ENCODE measurements at places on chromosomes 5 and 9.

- no peak for DNase-seq
Observed at GRCh38 chr5:103525361-103525760, 37.2 kb downstream of the NUDT12 start.

GRCh38 chr5:98458004-98458403, 315.5 kb upstream of the RGMB start:
- DNase-seq = no peak

DNA sequence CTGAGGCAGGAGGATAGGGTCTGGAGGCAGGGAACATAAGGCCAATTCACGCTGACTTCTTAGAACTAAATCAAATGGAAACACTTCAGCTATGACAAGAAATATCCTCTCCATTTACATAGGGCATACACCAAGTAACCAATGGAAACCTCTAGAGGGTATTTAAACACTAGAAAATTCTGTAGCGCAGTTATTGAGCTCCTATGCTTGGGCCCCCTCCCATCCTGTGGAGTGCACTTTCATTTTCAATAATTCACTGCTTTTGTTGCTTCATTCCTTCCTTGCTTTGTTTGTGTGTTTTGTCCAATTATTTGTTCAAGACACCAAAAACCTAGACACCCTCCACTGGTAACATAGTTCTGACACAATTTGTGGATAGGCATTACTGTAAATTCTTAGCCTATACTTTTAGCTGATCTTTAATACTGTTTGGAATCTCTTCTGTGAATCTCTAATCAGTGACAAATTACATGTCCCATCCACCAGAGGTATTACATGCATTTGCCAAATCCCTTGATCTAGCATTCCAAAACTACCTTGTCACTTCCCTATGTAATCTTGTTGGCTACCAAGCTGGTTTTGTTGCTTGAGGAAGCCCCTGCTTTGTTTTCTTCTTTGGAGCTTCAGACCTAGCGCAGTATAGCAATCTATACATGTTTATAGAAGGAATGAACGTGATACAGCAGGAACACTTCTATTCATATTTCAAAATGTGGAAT, 61.6 kb downstream of the ST8SIA4 start:
- DNase-seq = no peak

DNA sequence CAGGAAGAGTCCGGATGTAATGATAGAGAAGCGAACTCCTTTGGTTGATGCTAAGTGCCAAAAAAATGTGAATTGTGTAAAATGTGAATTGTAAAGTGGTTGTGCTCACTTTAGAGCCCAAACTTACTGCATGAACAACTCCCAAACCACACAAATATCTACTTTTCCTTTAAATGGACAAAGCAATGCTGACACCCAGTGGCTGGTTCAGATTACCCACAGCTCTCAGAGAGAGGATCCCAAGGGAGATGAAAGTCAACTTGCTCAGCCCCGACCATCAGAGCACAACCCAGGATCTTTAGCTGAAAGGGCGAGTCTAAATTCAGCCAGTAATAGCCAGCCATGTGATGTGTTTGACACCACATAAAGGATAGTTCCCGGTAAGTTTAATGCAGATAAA, 133.7 kb downstream of the NMUR2 start:
- DNase-seq = no peak

- no peak for DNase-seq
Observed at GRCh38 chr9:89619019-89619418, 14.2 kb downstream of the GADD45G start.

DNA sequence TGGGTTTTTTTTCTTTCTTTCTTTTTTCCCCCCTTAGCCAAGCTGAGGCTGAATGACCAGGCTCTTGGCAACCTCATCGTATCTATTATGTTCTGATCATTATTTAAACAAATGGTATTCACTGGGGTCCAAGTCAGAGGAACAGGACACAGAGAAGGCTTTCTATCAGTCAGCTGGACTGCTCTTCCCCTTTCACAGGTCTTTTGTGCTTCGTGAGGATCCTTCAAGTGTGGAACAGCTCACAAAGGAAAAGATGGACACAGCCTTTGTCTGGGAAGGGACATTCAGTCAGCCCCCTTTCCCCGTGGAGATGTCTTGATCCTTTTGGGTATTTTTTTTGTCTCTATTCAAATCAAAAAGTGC, 54.2 kb upstream of the DPYSL3 start:
- no peak for DNase-seq

DNA sequence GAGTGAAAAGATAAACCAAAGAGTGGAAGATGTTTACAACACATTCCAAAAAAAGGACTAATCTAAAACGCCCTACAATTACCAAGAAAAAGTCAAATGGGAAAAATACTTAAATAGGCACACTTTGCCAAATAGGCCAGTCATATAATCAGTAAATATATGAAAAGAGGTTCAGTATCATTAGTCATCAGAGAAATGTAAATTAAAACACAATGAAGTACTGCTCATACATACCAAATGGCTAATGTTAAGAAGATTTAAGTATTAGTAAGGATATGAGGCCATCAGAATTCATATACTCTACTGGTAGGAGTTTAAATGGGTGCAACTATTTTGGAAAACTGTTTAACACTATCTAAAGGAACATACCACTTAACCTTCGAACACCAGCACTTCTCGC, 47.6 kb downstream of the ZDHHC21 start:
- DNase-seq = no peak

DNA sequence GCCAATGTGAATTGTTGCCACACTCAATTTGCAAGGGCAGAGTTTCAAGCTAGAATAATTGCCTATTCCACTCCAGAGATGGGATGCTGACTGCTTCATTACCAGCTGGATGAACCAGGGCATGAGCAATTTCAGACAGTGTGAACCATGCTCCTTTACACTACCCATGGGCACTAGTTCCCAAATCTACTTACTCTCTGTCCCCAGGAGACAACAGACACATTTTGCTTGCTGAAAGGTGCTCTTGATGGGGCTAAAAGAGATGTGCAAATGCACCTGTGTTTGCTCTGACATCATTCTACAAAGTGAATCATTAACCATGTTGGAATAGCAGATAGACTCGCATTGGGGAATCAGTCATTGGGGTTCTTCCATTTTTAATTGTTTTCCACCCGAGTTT, 522.3 kb upstream of the NUDT12 start:
- DNase-seq = no peak

GRCh38 chr5:28666110-28666509, 1627.7 kb upstream of the CDH9 start:
- no peak for DNase-seq

- peak; percentile 81 for DNase-seq
Observed at GRCh38 chr5:132294728-132295504, 722 bp downstream of the SLC22A4 start.

DNA sequence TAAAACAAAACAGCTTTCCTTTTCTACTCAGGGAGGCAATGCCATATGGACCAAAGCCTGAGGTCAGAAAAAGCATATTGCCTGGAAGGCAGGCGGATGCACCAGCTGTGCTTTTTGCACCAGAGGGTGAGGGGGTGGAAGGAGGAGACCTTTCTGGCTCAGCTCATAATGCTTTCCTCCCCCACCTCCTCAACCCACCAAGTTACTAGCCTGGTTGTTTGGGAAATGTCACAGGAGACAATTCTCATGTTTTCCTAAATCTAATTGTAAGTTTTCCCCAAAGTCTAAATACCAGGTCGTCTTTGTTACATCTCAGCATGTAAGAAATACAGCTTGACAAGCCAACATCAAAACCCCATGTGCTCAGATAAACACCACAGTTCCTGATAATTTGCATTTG, 72.6 kb upstream of the DMRTA1 start:
- no peak for DNase-seq

GRCh38 chr5:140112685-140113179, 1.2 kb upstream of the PURA start:
- DNase-seq = no peak

DNA sequence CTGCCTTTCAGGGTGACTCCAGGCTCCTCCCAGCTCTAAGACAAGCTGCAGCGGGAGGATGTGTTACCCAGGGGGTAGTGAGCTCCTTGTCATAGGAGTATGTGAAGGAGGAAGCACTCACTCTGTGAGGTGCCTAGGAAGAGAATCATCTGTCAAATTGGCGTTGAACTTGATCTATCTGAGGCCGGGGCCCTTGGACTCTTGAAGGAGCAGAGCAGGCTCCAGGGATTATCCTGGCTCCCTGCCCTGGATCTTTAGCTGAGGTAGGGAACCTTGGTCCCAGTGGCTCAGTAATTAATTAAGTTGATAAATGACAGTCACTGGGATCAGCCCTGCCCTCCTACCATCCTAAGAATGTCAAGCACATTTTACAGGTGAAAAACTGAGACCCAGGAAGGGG, 15.5 kb downstream of the ADGRD2 start:
- DNase-seq = no peak

GRCh38 chr9:92706218-92706940, 36.4 kb upstream of the IPPK start:
- no peak for DNase-seq

- DNase-seq = no peak
Observed at GRCh38 chr5:145101246-145101645, 733.9 kb downstream of the PRELID2 start.

GRCh38 chr5:96522635-96523355, 89.7 kb upstream of the PCSK1 start:
- DNase-seq = no peak

GRCh38 chr9:14170973-14171596, 142.9 kb downstream of the NFIB start:
- no peak for DNase-seq

DNA sequence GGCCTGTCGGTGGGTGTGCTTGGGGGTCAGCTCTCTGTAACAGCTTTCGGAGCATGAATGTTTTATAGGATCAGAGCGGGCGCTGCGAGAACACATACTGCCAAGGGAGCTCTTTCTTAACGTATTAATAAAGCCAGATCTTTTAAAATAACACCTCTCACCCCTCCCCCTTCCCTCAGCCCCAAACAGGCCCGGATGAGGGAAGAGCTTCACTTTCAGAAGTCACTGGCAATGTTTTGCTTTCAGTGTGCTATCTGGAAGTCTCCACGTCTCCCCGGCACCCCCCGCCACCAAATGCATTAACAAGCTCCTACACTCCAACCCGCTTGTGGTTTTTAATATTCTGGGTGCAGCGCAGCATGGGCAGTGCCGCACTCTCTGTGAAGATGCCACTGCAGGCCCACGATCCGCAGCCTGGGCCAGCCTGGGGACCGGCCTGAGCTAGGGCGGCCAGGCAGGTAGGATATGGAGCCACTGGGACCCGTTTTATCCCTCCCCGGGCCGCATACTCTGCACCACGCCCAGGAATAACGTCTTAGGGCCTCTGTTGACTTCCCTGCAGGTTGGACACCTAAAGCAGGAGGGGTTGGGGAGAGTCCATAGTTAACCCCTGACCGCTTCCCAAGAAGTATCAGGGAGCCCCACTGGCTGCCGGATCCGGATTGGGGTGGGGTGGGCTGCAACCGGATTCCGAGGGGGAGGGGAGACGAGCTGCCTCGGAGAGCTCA, 12.6 kb downstream of the NR2F1 start:
- no peak for DNase-seq

GRCh38 chr5:97418462-97418861, 235.4 kb upstream of the RIOK2 start:
- DNase-seq = no peak

GRCh38 chr5:73596705-73597328, 29.2 kb upstream of the ARHGEF28 start:
- no peak for DNase-seq

GRCh38 chr9:91036826-91037510, 235.3 kb downstream of the SYK start:
- peak; percentile 81 for DNase-seq

- no peak for DNase-seq
Observed at GRCh38 chr9:126217250-126217653, 109.4 kb upstream of the MVB12B start.

DNA sequence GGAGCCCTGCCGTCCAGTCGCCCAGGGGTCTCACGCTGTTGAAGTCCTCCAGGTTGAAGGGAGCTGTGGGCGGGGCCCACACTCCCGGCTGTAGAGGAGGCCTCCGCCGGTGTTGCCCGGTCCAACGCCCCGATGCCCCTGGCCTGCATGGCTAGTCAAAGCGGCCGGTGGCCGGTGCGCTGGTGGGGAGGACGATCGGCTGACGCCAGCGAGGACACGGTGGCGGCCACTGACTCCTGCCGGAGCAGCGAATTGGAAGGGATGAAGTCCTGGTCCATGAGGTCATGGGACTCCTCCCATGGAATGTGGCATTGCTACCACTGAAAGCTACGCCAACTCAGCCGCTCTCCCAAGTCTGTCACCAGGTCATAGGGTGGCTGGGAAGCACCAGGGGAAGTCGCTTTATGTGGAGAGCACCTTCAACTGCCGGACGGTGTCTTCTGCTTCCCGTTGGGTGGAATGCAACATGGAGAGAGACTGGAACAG, 11.8 kb downstream of the RCL1 start:
- DNase-seq = no peak

DNA sequence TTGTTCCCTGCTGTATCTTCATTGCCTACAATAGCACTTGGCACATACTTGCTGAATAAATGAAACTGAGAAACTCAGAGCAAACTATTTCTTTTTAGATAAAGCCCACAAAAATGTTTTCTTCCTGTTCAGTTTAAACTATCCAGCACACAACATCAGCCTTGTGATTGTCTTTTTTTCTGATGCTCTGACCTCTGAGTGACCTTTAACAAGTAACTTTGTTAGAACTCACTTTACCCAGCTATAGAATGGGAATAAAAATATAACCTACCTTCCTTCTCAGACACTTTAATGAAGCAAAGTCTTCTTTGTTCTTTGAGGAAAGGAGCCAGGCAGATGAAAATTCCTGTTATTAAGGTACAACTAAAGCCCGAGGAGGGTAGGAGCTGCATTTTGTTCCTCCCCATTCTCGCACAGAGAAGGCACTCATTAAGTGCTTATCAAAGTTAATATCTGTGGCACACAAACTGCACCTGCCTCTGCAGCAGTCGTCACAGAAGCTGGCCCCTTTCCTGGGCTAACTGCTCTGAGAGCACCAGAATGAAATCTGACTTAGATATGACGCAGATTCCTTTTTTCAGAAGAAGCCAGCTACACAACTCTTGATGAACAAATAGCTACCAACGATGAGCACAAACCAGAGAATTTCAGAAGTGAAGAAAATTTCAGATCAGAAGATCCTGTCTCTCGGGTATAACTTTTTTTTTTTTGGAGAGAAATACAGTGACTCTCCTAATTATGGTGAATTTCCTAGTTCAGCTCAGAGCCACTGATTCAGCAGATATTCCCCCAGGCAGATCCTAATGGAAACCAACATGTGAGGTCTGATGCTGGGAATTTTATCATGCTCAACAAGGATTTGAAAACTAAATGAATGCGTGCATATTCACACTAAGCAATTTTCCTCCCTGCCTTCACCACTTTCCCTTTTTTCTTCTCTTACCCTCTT, 31.0 kb upstream of the NR3C1 start:
- peak; percentile 51 for DNase-seq

GRCh38 chr5:138386290-138386689, 33.8 kb downstream of the KDM3B start:
- no peak for DNase-seq

DNA sequence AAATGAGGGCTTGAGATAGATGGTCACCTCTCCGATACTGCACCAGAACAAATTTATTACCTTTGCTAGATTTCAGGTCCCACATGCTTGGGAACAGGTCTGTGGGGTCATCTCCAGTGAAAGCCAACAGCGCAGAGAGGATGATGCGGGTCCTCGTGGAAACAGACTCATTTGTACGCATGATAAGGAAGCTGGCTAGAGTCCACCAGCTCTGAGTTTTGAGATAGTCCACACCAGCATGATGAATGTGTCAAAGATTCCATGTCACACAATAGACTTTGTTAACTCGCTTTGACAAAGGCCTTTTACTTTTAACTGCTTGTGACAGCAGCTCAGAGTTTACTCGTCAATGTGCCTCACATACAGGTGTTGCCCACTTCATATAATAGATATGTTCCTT, 105.4 kb upstream of the TBCA start:
- no peak for DNase-seq

Data from activated T-cell treated with anti-CD3 and anti-CD28 coated beads, Interleukin-2, amount 50 U/mL, for 24 hours (primary cell).